ACHN (cell line): ENCODE measurements at places on chromosomes 12 and 14.

DNA sequence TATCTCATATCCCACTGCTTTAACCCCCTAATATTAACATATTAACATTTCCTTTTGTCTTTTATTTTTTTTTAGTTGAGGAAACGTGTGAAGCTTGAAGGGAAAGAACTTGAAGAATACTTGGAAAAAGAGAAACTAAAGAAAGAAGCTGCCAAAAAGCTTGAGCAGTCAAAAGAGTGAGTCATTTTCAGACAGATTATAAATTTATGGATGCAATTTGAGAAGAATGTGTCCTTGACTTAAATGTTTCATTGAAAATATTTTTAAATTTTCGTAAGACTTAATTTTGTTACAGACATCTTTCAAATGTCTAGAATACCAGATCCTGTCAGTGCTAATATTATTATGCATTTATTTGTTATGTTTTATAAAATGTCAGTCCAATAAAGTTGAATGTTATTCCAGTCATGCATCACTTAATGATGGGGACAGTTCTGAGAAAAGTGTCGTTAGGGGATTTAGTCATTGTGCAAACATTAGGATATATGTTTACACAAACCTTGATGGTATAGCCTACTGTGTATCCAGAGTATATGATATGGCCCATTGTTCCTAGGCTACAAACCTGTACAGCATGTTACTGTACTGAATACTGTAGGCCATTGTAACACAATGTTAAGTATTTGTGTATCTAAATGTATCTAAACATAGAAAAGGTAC lies 32.6 kb downstream of the CPSF2 start:
- no peak for DNase-seq

DNA sequence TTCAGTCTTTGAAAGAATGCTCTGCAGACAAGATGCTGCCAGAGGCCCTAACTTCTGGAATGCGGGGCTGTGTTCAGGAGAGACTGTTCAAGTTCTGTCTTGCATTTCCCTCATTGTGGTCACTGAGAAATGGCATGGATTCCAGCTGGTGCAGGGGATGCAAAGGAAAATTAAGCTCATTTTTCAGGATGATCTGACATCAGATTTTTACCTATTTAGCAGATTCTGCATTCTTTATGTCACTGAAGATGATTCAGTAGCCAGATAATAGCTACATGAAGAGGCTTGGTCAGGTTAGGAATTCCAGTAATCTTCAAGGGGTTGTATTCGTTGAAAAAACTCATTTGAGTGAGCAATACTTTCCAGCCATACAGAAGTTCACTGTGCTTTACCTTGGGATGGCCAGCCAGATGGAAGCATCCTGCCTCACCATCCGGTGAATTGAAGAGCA lies 16.1 kb upstream of the MFAP5 start:
- DNase-seq: no peak

- no peak for DNase-seq
Observed at GRCh38 chr12:29043069-29043468, 106.0 kb upstream of the FAR2 start.

DNA sequence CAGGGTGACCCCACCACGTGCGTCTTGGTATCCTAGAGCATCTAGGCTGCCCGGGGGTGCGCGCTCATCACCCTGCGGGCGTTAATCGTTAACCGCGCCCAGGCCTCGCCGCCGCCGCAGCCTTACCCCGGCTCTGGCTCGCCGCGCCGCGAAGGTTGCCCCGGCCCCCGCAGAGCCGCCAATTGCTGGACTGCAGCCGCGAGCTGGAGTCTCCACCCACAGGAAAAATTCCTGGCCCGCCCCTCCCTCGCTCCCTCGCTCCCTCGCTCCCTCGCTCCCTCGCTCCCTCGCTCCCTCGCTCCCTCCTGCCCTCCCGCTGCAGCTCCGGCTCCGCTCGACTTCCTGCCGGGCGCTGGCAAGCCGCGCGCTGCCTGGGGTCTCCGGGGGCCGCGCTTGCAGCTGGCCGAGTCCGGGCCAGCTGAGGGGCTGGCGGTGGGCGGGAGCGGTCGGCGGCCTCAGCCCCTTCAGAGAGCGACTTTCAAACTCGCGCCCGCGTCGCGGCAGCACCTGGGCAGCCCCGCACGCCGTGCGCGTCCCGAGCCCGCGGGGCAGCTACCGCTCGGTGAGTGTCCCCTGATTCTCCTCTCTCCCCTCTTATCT lies at the start of gene PLEKHG3:
TSS of gene PLEKHG3 (plus strand) at position 282 of the 600 bp plus-strand sequence. CDS start 23,208 bp downstream, outside the sequence.
- peak; percentile 80 for DNase-seq

DNA sequence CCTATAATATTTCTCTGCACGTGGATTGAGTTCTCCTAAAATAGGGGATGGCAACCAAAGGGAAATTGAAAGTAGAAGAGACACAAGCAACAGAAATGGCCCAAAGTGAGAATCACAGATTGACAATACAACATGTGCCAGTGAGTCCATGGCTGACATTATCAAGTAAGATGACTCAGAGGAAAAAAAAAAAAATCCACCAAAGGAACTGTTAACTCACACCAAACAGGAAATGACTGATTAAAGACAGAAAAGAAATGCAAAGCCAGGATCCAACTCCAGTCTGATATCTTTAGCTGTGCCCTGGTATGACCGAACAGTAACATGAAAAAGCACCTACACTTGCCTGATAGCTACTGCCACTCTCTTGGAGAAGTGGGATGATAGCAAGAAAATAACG lies 485.0 kb downstream of the PRKD1 start:
- DNase-seq: peak; percentile 31
